NAMALWA (cell line): ENCODE measurements at places on chromosomes 2 and 18.

DNA sequence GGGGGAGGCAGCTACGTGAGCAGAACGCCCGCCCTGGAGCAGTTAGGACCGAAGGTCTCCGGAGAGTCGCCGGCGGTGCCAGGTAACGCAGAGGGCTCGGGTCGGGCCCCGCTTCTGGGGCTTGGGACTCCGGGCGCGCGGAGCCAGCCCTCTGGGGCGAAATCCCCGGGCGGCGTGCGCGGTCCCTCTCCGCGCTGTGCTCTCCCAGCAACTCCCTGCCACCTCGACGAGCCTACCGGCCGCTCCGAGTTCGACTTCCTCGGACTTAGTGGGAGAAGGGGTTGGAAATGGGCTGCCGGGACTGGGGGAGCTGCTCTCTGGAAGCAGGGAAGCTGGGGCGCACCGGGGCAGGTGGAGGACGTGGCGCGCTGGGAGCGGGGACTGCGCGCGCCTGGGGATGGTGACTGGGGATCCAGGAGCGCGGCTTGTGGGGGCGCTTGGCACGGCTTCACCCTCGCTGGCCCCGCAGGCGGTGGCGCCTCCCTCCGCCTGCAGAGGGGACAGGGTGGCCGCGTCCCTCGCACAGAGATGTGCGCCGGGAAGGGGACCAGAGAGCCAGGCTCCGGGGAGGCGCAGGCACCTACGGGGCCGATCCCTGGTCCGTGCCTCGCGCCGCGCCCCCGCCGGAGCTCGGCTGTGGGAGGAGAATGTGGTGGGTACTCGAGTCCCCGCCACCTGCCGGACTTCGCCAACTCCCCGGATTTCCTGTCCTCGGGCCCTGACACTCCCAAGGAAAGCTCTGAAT lies 688 bp downstream of the CDH20 start:
- no peak for DNase-seq

GRCh38 chr2:72983500-72984161 lies 66.3 kb downstream of the EMX1 start:
- DNase-seq = no peak

DNA sequence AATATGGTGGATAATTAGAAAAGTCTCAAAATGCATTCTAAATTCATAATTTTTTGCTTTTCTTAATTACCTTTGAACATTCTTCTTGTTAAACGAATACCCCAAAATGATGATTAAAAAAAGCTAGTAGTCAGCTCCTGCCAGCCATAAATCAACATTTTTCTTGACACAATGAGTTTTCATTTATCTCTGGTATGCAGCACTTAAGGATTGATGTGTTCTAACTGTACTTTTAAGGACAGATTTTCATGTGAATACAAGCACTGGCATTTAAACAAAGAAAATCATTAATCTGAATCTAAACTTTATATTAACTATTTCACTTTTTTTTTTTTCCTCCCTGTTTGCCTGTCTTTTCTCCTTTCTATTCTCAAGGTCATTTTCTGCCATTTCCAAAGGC lies 976.8 kb downstream of the TMEM182 start:
- no peak for DNase-seq

DNA sequence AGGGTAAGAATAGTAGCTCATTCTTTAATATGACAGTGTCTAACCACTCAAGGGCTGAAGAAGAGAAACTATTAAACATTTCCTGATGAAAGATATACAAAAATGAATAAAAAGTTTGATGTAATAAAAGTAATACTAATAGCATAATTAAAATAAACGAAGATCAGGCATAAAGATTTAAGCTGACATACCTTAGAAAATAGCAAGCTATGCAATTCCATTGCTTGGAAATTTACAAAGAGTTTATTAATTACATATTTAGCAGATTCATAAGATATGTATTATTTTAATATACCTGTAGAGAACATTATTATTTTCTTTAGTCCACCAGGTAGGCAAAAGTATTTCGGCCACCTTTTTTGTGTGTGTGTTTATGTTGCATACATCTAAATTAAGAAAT lies 229.4 kb downstream of the GCA start:
- DNase-seq = no peak

GRCh38 chr2:133975676-133976428 lies 278.0 kb upstream of the MGAT5 start:
- DNase-seq = no peak

- DNase-seq = peak; percentile 52
Observed at GRCh38 chr2:71064754-71065621, 3.5 kb upstream of the NAGK start.

DNA sequence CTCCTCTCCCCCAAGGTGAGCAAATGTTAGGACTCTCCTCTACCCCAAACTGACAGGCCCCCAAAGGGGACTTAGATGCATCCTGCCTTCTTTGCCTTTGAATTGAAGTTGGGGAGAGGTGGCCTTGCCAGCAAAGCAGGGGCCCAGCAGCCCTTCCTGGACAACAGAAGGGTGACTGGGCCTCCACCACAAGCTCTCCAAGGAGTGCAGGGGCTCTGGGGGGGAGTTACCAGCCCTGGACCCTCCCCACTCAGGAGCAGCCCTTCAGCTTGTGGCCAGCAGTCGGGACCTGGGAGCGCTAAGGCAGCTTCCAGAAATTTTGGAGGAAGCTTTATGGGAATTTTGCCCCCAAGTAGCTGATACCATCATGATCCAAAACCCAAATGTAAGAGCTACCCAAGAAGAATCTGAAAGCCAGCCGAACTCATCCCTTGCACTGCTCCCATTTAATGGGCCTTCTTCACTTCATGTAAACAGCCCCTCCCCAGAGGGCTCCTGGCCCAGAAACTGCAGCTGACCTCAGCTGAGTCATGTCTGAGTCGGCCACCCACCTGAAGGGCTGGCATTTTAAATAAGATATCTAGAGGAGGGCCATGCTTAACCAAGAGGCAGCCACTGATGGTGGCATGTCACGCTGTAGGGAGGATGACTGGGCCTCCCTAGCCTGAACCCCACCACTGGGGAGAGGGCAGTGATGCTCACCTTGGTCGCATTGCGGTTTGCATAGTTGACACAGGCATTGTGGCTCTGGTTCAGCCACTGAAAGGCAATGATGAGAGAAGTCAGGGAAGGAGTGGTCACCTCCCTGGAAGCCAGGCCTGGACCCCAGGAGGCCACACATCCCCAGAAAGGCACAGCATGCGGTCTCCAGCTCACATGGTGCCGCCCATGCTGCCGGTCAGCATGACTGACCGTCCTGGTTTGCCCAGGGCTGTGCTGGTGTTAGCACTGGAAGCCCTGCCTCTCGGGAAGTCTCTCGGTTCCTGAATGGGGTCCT lies 71.5 kb downstream of the SFXN5 start:
- DNase-seq = no peak

- no peak for DNase-seq
Observed at GRCh38 chr18:1760901-1761300, 810.4 kb downstream of the METTL4 start.

DNA sequence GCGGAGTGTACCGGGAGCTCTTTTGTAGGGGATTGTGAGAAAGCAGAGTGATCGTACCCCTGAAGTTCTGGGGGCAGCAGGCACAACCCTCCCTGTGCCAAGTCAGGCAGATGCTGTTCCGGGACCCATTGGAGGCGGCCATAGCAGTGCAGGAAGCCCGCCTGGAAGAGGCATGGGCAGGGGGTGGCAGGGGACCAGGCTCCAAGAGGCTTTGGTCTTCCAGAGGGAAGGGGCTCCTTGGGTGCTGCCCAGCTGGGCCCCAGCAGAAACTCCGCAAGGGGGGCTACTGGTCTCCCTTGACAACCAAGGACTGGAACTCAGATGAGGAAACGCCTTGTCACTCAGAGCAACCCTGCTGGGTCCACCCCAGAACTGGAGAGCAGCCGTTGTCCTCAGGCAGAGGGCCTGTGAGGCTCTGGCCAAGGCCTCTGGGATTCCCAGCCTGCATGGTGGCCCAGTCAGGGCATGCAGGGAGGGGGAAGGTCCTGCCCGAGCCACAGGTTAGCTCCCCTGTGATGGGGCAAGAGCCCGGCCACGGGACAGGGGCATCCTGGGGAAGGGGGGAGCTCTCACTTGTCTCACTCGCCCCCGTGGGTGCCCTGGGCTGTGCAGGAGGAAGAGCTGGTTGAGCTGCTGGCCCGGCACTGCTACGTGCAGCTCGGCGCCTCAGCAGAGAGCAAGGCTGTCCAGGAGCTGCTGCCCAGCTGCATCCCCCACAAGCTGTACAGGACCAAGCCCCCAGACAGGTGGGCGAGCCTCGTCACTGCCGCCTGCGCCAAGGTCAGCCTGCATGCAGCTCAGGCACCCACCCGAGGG lies 21.0 kb upstream of the GPR17 start:
- no peak for DNase-seq

DNA sequence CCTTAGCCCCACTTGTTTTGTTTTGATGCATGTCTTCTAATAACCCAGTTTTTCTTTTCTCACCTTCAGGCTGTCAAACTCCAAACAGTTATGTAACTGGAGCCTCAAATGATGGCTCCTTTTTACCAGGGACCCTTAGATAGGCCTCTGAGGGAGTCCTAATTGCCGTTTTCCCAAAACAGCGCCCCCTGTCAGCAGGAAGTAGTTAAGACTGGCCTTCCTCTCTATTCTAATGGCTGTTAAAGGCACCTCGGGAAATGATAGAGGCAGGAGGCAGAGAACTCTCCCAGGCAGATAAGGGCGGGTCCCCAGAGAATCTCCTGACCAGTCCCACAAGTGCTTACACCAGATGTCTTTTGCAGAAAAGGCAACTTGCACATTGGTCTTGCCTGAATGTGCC lies 123.2 kb downstream of the KCNS3 start:
- no peak for DNase-seq

- no peak for DNase-seq
Observed at GRCh38 chr2:237530472-237531433, 35.6 kb upstream of the PRLH start.

- DNase-seq = no peak
Observed at GRCh38 chr2:210224941-210225672, at the start of gene ACADL. Gene ACADL (minus strand): TSS chr2:210225447. CDS start chr2:210225263, 184 bp downstream.

GRCh38 chr2:25473758-25474340 lies 132.1 kb upstream of the DNMT3A start:
- DNase-seq = no peak

GRCh38 chr18:59101830-59102414 lies 37.8 kb upstream of the SEC11C start:
- DNase-seq = no peak

GRCh38 chr2:238106698-238107524 lies 6.8 kb downstream of the ESPNL start:
- DNase-seq = no peak

GRCh38 chr2:127185705-127186104 lies 34.4 kb downstream of the CYP27C1 start:
- no peak for DNase-seq

DNA sequence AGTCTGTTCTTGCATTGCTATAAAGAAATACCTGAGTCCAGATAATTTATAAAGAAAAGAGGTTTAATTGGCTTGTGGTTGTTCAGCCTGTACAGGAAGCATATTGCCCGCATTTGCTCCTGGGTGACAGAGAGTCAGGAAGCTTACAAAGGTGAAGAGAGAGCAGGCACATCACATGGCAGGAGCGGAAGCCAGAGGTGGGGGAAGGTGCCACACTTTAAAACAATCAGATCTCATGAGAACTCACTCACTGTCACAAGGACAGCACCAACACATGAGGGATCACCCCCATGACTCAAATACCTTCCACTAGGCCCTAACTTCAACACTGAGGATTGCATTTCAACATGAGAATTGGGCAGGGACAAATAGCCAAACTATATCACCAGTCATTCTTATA lies 124.8 kb upstream of the COL5A2 start:
- DNase-seq = no peak

DNA sequence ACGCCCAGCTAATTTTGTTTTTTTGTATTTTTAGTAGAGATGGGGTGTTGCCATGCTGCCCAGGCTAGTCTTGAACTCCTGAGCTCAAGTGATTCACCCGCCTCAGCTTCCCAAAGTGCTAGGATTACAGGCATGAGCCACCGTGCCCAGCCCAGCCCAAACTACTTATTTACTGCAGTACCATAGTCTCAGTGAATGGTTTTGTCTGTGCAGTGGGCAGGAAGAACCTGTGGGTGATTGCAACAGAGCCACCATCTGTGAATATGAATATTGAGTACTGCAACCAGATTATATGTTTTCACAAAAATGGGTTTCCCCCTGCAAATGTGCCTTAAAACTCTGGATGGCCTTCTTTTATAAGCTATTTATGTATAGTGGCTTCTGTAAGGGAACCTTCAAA lies 9.1 kb downstream of the MPPE1 start:
- DNase-seq = no peak

DNA sequence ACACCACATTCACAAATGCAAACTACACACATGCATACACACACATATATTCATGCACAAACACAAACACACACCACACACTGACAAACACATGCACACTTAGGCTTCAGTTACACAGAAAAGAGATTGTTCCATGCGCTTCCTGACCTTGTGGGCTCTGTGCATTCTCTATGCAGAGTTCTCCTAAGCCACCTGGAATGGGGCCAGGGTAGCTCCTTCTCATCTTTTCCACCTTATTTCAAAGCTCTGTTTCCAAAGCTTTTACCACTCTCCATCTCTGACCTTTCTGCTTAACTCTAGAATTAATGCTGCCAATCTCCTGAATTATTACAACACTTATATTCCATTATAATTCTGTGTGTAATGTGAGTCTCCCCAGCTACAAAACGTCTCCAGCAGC lies 522.3 kb upstream of the MYT1L start:
- DNase-seq = no peak

DNA sequence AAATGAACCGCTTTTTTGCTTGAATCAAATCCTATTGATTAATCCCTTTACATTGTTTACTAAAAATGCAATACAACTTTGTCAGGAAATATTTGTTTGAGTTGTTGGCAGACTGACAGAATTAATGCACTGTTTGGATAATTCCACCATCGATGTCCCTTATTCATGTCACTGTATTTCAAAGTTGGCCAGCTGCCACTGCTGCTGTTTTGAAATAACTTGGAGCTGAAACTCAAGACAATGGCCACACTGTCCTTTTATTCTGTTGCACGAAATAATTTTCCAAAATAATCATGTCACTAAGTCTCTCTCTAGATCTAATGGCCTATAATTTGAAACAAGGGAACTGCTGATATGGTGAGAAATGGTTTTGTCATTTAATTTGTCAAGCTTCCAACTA lies 55.2 kb upstream of the PAX3 start:
- no peak for DNase-seq

DNA sequence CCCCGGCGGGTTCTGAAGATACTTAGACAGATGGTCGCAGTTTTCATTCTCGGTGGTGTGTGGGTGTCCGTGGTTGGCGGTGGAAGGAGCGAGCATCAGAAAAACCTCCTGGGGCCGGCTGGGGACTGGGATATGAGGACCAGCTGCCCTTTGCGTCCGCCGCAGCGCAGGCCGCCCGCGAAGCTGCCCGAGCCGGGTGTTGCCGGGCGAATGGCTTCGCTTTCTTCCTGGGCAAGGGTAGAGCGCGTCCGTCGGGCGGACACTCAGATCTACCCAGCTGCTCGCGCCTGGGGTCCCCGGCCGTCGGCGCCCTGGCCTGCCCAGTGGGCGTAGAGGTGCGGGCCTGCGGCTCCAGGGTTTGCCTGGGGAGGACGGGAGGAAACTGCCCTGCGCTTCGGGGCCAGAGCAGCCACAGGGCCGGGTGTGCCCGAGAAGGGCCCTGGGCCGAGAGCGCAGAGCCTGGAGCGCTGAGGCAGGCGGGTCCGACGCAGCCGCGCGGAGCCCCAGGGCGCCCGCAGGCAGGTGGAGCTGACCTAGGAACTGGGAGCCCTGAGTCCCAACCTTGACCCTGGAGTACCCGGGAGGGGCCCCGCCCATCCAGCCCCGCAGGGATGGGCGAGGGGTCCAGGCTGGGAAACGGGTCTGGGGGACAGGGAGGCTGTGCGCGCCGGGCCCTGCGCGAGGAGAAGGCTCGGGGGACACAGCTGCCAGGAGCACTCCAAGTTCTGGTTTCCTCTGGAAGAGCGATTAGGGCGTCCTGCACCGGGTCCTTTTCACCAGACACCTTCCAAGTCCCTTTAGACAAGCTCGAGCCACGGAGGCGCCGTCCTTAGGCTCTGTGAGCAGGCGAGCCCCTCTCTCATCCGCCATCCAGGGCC lies 1.3 kb downstream of the TWIST2 start:
- no peak for DNase-seq
